Psoas muscle (tissue), 8 donors: ENCODE measurements at places on chromosomes 7 and 10. TPM values are rescaled to one million over a fixed set of nuclear protein-coding genes. Genes with fewer than 3 reads are reported as not detected.

EXOC4 gene
- polyA plus RNA-seq = 15.4 TPM

NPC1L1 gene
- polyA plus RNA-seq = not detected

IFIT1B gene
- polyA plus RNA-seq = not detected

TRIM50 gene
- polyA plus RNA-seq = 0.65 TPM

PUS7 gene
- 7.4 TPM for polyA plus RNA-seq

HACD1 gene
- polyA plus RNA-seq = 32.5 TPM

MRC1 gene
- polyA plus RNA-seq = 2.0 TPM

PAPOLB gene
- 0.01 TPM for polyA plus RNA-seq

SYT15B gene
- 0.17 TPM for polyA plus RNA-seq

ZNF518A gene
- polyA plus RNA-seq = 3.0 TPM

GARIN1A gene
- 0.42 TPM for polyA plus RNA-seq

TMEM270 gene
- not detected for polyA plus RNA-seq

MRLN gene
- 297 TPM for polyA plus RNA-seq

HMX3 gene
- not detected for polyA plus RNA-seq

UNCX gene
- polyA plus RNA-seq = not detected

MMD2 gene
- not detected for polyA plus RNA-seq

CHRM2 gene
- polyA plus RNA-seq = not detected

HOXA13 gene
- 0.08 TPM for polyA plus RNA-seq

PRSS2 gene
- polyA plus RNA-seq = 2.8 TPM

HTR7 gene
- 0.94 TPM for polyA plus RNA-seq

LRRTM3 gene
- not detected for polyA plus RNA-seq

FGFR2 gene
- polyA plus RNA-seq = 0.10 TPM

SHTN1 gene
- 0.17 TPM for polyA plus RNA-seq

LIPM gene
- not detected for polyA plus RNA-seq

LMOD2 gene
- 341 TPM for polyA plus RNA-seq

TEX36 gene
- not detected for polyA plus RNA-seq

OR9A2 gene
- polyA plus RNA-seq = not detected

SLC13A4 gene
- 0.08 TPM for polyA plus RNA-seq

NAPEPLD gene
- polyA plus RNA-seq = 9.7 TPM

CCDC126 gene
- polyA plus RNA-seq = 8.9 TPM

MMP21 gene
- 0.04 TPM for polyA plus RNA-seq

DKK1 gene
- 0.77 TPM for polyA plus RNA-seq

AP3M1 gene
- polyA plus RNA-seq = 9.5 TPM

JCAD gene
- 4.7 TPM for polyA plus RNA-seq

ADAM8 gene
- 0.21 TPM for polyA plus RNA-seq

VWC2 gene
- not detected for polyA plus RNA-seq

ZNF727 gene
- 0.10 TPM for polyA plus RNA-seq

SLC25A13 gene
- polyA plus RNA-seq = 7.4 TPM

BAIAP2L1 gene
- polyA plus RNA-seq = 0.90 TPM

ASAH2 gene
- 0.56 TPM for polyA plus RNA-seq

ENTPD7 gene
- 0.35 TPM for polyA plus RNA-seq

UMAD1 gene
- polyA plus RNA-seq = 9.4 TPM

ACTR3C gene
- polyA plus RNA-seq = 1.3 TPM

AUTS2 gene
- polyA plus RNA-seq = 12.2 TPM

PRF1 gene
- 0.43 TPM for polyA plus RNA-seq

VPS37D gene
- polyA plus RNA-seq = 0.72 TPM

PAOX gene
- 2.4 TPM for polyA plus RNA-seq

DIP2C gene
- 10.3 TPM for polyA plus RNA-seq

ASZ1 gene
- not detected for polyA plus RNA-seq

CALML5 gene
- not detected for polyA plus RNA-seq
